Activated T-helper 1 cell treated with anti-CD3 and anti-CD28 coated beads, Interleukin-2, amount 50 U/mL, for 16 hours (primary cell): ENCODE measurements at places on chromosomes 1 and 21.

GRCh38 chr1:234713859-234714258, 103.9 kb upstream of the IRF2BP2 start:
- no peak for DNase-seq

GRCh38 chr1:21783679-21784603, 992 bp upstream of the USP48 start:
- no peak for DNase-seq

- DNase-seq: no peak
These were observed 23.3 kb downstream of the ETNK2 start for GRCh38 chr1:204128464-204128963.

- no peak for DNase-seq
These were observed 177.4 kb upstream of the NRIP1 start for GRCh38 chr21:15241997-15242736.

DNA sequence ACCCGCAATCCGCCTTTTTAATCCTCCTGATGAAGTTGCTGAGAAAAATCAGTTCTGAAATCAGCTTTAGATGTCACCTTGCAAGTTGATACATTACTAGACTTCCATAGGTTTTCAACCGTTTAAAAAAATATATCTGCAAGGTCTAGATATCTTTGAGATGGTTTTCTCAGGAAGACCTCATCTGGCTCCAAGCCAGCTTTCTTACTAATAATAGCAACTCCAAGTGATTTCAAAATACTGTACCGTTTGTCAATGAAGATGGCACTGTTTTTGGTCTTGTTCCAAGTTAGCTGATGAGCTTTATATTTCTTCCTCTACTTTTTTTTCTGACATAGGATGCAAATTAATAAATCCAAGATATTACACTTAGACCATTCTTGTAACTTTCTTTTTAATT, 40.3 kb downstream of the LRRC8C start:
- DNase-seq: no peak

GRCh38 chr1:165645654-165646366, 14.8 kb downstream of the MGST3 start:
- no peak for DNase-seq

DNA sequence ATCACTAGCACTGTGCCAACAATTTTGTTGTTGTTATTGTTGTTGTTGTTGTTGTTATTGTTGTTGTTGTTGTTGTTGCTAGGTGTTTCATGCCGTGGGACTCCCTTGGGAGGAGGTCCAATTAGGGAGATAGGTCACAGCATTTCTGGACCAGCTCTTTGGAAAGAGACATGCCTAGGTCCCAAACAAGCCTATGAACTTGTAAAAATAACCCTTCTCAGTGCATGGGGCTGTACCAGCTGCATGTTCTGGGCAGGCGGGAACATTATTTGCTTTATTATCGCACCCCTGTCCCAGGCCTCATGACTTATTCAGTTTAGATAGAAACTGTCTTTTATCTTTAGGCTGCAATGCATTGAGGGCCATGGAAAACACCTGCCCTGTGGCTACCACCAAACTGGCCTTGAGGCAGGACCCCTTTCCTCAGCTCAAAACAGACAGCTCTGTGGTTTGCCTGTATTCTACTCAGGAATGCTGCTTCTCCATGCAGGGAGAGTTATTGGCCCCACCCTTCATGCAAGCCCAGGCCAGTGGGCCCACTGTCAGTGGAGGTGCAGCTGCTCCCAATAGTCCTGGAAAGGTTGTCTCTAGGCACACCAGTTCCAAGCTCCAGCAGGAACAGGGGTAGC, 386.5 kb upstream of the BRINP3 start:
- DNase-seq: no peak

- peak; percentile 51 for DNase-seq
These were observed 44.6 kb downstream of the RASSF5 start for GRCh38 chr1:206551986-206552326.

DNA sequence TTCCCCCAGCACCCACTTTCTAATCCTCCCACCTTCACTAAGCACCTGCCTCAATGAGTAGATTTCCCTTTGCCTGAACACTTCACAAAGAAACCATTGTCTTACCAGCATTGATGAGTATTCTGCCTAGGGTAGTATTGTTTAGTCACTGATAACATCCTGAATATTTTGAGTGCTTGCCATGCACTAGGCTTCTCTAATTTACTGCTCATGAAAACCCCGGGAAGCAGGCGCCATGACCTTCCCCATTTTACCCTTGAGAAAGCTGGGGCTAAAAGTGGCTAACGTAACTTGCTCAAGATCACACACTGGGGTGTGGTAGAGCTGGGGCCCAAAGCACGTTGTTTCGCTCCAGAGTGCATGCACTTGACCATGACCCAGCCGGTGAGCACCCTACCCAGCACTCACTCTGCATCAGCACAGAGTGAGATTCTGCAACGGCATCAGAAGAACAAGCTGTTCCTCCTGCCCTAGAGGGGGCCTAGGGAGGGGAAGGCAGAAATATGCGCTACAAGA, 10.6 kb upstream of the F3 start:
- no peak for DNase-seq

GRCh38 chr1:40884055-40884795, 22.1 kb upstream of the CITED4 start:
- DNase-seq: no peak

DNA sequence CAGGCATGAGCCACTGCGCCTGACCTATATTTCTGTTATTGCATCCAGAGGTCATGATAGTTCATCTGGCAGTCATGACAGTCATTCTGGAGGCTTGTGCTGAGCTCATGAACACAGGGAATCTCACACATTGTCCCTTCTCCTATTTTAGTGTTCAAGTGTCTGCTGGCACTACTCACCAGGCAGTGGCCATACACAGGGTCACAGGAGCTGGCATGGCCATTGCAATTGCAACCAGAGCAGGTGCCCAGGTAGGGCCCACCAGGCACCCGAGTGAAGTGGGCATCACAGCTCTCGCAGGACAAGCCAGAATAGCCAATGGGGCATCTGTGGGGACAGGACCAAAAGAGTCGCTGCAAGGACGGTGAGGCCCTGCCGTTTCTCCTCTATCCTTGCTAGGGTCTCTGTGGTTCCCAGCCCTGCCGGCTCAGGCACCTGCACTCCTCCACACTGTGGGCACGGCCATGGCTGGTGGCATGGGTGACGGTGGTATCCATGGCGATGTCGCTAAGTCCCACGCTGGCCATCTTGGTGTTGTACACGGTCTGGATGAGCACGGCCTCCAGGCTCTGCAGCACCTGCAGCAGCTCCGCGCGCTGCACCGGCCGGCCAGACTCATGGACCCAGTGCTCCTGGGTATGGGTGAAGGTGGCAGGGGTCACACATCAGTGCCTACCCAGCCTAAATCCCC, 57.0 kb downstream of the HSPG2 start:
- no peak for DNase-seq

- DNase-seq: no peak
These were observed 498.9 kb downstream of the TTLL7 start for GRCh38 chr1:83499998-83500397.

DNA sequence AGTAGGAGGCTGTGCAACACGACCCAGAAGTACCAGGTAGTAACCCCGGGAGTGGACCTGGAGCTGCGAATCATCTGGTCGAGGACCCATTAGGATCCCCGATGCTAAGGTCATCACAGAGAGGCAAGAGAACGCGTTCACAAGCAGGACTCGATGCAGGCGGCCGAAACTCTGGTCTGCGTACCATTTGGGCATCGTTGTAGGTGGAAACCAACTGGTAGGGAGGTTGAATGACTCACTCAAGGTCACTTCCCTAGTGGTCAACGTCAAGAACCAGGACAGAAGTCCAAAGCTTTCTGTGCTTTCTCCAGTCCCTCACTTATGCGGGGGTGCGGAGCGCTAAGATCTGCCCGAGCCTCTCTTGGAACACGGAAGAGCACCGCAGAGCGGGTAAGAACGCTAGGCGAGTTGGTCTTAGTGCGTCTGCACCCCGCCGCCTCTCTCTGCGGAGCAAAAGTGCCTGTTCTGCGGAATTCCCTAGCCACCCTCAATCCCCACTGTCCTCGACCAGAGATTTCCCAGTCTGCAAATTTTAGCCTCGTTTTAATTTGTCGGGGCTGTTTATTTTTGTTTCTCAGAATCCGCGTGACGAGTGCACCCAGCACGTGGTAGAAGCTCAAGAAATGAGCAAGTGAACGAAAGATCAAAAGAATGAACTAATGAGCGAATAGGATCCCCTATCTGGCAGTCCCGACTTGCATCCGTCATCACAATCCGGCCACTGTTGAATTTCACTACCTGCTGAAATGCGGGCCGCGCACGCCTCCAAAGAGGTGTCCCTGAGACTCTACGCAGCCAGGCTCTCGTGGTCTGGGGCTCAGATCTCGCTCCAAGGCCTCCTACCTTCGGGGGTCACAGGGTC, 12.2 kb downstream of the HLX start:
- no peak for DNase-seq

GRCh38 chr1:101497881-101498559, 261.2 kb downstream of the S1PR1 start:
- DNase-seq: no peak

DNA sequence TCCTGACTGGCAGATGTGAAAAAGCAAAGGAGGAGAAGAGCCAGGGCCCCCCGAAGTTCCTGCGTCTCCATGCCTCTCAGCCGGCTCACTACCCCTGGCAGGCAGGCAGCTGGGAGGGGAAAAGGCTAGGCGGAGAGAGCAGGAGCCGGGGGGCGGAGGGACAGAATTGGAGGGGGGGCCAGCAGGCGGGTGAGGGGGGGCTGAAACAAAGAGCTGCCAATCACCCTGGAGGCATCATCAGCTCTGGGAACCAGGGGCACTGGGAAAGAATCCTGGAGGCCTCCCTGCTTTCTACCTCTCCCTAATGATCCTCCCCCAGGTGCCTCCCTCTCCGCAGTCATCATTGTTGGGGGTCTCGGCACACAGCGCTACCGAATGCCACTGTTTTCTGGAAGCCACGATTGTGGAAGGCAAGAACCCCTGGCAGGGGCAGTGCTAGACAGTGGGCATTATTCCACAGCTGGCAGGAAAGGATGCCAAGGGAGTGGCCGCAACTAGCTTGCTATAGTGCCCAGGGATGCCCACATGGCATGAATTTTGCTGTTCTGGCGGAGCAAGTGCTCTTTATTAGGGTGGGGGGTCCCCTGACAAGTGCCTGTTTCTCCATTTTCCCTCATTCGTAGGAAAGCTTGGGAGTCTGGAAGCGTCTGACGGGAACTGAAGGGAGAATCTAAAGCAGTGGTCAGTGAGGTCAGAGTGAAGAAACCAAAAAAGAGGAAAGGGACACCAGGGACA, at the start of gene THBS3:
Gene THBS3 (minus strand): TSS at position 92 of the 735 bp plus-strand sequence. CDS start 21 bp downstream, at position 71.
- no peak for DNase-seq

DNA sequence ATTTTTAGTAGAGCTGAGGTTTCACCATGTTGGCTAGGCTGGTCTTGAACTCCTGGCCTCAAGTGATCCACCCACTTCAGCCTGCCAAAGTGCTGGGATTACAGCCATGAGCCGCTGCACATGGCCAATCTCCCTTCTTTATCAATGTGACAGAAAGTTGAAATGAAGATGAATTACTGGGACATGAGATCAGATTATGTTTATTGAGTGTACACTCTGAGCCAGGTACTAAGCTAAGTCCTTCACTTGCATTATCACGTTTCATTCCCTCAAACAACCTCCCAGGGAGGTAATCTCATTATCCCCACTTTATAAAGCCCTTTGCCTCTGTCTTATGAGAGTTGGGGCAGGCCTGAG, 6.3 kb upstream of the CHI3L2 start:
- no peak for DNase-seq

DNA sequence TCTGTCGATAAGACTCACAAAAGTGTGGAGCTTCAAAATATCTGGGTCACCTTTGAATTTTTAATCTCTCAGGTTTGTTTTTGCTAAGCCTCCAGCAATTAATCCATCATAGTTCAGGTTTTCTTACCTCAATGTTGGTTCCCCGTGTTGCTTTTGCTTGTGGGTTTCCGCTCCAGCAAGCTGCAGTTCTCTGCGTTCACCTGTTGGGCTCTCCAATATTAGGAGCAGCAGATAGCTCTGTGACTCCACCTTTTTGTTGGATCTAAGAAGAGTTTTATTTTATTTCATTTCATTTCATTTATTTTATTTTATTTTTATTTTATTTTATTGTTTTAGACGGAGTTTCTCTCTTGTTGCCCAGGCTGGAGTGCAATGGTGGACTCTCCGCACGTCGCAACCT, 335.5 kb downstream of the COL11A1 start:
- no peak for DNase-seq

DNA sequence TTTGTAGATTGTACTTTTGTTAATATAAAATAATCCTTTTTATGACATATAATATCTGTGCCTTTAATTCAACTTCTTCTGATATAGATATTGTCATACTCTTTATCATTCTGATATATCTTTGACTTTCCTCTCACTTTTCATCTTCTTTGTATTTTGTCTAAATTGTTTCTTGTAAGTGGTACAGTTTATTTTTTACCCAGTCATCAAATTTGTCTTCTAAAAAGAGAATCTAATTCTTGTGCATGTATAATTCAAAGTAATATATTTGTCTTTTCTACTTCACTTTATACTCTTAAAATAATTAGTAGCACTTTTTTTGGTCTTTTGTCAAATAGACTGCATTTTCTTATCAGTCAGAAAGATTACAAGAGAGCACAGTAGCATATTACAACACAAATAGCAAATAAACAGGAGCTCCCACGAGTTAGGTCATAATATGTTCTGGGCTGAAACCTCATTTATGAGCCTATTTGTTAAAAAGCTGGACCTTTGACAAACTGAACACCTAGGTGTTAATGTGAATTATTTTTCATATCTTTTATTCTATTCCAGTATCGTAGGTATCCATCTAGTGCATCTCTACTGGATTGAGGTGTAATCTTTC, 379.7 kb upstream of the B3GALT2 start:
- no peak for DNase-seq

DNA sequence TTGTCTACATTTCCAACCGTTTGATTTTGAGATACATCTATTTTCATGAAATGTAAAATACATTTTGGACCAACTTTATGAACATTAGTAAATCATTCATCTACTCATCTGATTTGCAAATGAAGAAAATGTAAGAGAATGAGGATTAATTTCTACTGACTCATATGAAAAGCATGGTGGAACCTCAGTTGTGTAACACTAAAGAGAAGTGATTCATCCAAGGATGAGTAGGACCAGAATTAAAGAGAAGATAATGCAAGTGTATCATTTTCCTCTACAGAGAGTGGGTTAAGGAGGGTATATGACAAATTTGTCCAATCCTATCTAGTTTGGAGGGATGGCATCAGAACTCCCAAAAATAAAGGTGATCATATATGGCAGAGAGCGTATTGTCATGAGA, 1967.6 kb downstream of the MRPL39 start:
- DNase-seq: no peak

DNA sequence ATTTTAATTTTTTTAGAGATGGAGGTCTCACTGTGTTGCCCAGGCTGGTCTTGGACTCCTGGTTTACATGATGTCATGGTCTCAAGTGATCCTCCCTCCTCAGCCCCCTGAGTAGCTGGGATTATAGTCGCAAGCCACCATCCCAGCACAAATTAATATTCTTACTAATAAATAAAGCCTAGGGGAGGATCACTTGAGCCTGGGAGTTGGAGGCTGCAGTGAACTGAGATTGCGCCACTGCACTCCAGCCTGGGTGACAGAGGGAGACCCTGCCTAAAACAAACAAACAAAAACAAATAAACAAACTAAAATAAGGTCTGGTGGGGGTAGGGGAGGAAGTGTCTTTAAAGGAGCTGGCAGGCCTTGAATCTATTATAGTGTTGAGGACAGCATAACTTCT, 8.7 kb upstream of the GADD45A start:
- no peak for DNase-seq

- DNase-seq: no peak
These were observed 499 bp upstream of the CRTC2 start for GRCh38 chr1:153958961-153959260.

GRCh38 chr1:15851210-15852035, 3.9 kb downstream of the SPEN start:
- no peak for DNase-seq
